Activated CD4-positive, alpha-beta T cell treated with anti-CD3 and anti-CD28 coated beads, Interleukin-2, amount 10 ng/mL, durations not matched to agents 24 days and 14 days (primary cell): ENCODE measurements at places on chromosomes 6 and 20. TPM values are rescaled to one million over a fixed set of nuclear protein-coding genes. Genes with fewer than 3 reads are reported as not detected.

The FAM209A gene
- 0.90 and 1.2 TPM in 2 replicates for total RNA-seq

The MED23 gene
- 29.2 and 30.2 TPM in 2 replicates for total RNA-seq

The CRISP2 gene
- not detected in 2 replicates for total RNA-seq

The EYS gene
- total RNA-seq = not detected in 2 replicates

The NRSN1 gene
- total RNA-seq = not detected in 2 replicates

The RIPPLY2 gene
- total RNA-seq = not detected in 2 replicates

The FNDC11 gene
- 0.12 and 0.16 TPM in 2 replicates for total RNA-seq

The NKX2-2 gene
- not detected in 2 replicates for total RNA-seq

The SLC26A8 gene
- total RNA-seq = not detected in 2 replicates

The TGM2 gene
- total RNA-seq = 0.05 TPM in 1 of 2 replicates, not detected in the other

The FILIP1 gene
- not detected in 2 replicates for total RNA-seq

The ID4 gene
- total RNA-seq = not detected in 2 replicates

The RBM24 gene
- not detected in 2 replicates for total RNA-seq

The C20orf141 gene
- total RNA-seq = not detected in 2 replicates

The GGTLC1 gene
- total RNA-seq = not detected in 2 replicates

The PRIM2 gene
- total RNA-seq = 37.5 and 41.3 TPM in 2 replicates

The TPX2 gene
- total RNA-seq = 60.1 and 61.3 TPM in 2 replicates

The WFDC10B gene
- not detected in 2 replicates for total RNA-seq

The DCBLD1 gene
- 3.7 and 4.8 TPM in 2 replicates for total RNA-seq

The COL11A2 gene
- 0.47 and 0.56 TPM in 2 replicates for total RNA-seq

The MYLK4 gene
- total RNA-seq = 0.07 and 0.14 TPM in 2 replicates

The OR2J2 gene
- not detected in 2 replicates for total RNA-seq

The SIRPG gene
- total RNA-seq = 33.8 and 34.3 TPM in 2 replicates

The IL17F gene
- total RNA-seq = not detected in 2 replicates

The MRPL14 gene
- total RNA-seq = 65.6 and 67.5 TPM in 2 replicates

The NDRG3 gene
- total RNA-seq = 24.7 and 25.3 TPM in 2 replicates

The HFE gene
- 0.12 and 0.50 TPM in 2 replicates for total RNA-seq

The PHACTR3 gene
- total RNA-seq = not detected in 2 replicates

The CLIC5 gene
- total RNA-seq = 1.1 and 2.0 TPM in 2 replicates

The ADIG gene
- total RNA-seq = not detected in 2 replicates

The TRIM40 gene
- total RNA-seq = not detected in 2 replicates

The ARMH2 gene
- total RNA-seq = 0.30 and 0.31 TPM in 2 replicates

The ZNF165 gene
- 0.26 and 0.47 TPM in 2 replicates for total RNA-seq

The OR12D3 gene
- total RNA-seq = not detected in 2 replicates

The TGM3 gene
- total RNA-seq = not detected in 2 replicates

The OR2H2 gene
- total RNA-seq = not detected in 2 replicates

The DSP gene
- total RNA-seq = 0.02 TPM in 1 of 2 replicates, not detected in the other

The IRF4 gene
- total RNA-seq = 831 and 846 TPM in 2 replicates

The ADRM1 gene
- total RNA-seq = 179 and 183 TPM in 2 replicates

The CYP21A2 gene
- 0.35 TPM in 1 of 2 replicates, not detected in the other for total RNA-seq

The EFCAB8 gene
- total RNA-seq = 0.33 and 0.54 TPM in 2 replicates

The ZSWIM3 gene
- total RNA-seq = 5.5 and 6.0 TPM in 2 replicates

The CBLN4 gene
- not detected in 2 replicates for total RNA-seq

The OLIG3 gene
- total RNA-seq = not detected in 2 replicates

The DBNDD2 gene
- total RNA-seq = 19.9 and 25.2 TPM in 2 replicates
